Left forelimb (tissue), 1 donor: ENCODE measurements at places on chromosomes 3 and 15.
A peak's percentile ranks its signal among the peaks of the same experiment; 100 is the strongest.

- no peak for DNase-seq
Observed at GRCh38 chr15:100384108-100384410, 42.3 kb upstream of the ADAMTS17 start.

DNA sequence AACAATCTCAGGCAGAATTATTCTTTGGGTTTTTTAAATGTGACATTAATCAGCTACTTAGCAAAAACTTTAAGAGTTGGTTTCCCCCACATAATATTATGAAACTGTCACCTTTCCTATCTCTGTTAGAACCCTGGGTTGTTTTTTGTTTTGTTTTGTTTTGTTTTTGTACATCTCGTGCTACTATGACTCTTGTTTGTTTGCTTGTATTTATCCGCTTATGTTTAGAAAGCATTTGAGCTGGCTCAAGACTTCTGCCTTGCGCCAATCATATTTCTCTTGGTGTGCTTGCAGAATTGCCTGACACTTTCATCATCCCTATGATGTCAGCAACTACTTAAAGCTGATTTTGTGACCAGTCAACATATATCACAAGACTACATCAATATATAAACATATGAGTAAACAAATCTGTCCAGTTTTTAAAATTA lies 116.9 kb downstream of the DCLK3 start:
- DNase-seq, result no peak

DNA sequence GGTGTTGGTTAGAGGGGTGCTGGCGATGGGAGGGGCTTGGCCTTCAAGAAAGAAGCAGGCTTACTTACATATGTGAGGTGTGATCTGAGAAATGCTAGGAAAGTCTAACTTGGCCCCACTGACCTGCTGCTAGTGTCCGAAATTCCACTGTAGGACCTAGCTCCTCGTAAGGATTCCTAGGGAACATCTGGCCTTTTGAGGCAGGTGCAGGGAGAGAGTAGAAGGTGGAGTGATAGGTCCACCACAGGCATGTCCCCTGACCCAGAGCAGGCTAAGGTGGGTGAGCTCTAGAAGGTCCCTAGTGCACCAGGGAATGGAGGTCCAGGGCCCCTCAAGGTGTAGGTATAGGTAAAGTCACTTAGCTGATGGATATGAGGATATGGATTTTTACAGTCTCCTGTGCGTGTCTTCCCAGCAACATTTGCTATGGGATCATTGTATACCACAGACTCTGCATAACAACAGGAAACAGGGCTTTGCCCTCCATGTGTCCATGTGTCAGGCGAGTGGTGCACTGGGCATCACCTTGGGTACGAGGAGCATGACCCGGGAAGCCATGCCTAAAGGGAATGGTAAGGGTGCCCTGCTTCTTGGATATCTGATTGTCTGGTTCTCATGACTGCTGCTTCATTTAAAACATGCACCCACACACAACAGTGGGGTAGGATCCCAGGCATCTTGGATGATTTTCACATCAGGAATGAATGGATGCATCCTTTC lies 32.6 kb downstream of the POMGNT2 start:
- no peak for DNase-seq

- no peak for DNase-seq
Observed at GRCh38 chr3:40546816-40547215, 22.1 kb downstream of the ZNF621 start.

DNA sequence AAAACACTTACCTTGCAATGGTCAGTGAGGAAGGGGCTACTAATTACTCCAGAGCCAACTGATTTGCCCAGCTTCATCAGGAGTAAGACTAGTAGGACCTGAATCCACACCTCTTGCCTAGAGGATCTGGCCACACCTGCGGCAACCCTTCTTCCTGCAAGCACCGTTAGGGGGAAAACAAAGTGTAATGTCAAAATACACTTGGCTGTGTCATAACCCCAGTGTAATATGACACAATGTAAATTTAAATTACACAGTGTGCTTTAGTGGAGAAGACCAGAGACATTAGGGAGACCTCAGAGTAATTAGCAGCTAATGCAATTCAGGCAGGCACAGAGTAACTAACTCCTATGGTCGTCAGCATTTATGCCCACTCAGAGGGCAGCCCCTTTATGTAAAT lies 308.5 kb upstream of the ARRDC4 start:
- DNase-seq, result no peak

DNA sequence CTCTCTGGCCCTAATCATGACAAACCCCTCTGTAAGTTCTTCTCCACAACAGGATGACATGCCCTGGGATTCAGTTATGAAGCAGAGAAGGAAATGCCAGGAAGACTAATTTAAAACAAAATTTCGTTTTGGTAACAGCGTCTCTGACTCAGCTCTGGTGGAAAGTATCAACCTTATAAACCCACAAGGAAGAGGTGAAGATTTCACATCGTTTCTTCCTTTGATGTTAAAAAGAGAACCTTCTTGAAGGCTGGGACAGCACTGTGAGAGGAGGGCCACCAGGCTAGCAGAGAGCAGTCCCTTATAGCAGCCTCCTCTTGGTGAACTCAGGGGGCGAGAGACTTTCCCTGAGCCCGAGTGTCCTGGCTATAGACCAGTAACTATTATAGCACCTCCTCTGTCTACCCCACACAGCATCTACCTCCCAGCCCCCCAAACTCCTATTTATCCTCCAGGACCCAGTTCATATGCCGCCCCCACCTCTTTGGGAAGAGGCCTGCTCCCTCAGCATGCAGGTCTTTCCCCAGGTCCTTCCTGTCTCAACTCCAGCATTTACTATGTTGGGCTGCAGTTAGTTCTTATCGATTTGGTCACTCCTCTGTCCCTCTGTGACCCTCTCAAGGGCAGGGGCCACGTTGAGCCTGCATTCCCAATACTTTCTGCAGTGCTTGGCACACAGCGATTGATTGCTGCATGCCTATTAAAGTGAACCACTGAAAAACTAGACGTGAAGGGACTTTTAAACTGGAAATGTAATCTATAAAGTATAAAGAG lies 321.5 kb upstream of the ICE2 start:
- no peak for DNase-seq

DNA sequence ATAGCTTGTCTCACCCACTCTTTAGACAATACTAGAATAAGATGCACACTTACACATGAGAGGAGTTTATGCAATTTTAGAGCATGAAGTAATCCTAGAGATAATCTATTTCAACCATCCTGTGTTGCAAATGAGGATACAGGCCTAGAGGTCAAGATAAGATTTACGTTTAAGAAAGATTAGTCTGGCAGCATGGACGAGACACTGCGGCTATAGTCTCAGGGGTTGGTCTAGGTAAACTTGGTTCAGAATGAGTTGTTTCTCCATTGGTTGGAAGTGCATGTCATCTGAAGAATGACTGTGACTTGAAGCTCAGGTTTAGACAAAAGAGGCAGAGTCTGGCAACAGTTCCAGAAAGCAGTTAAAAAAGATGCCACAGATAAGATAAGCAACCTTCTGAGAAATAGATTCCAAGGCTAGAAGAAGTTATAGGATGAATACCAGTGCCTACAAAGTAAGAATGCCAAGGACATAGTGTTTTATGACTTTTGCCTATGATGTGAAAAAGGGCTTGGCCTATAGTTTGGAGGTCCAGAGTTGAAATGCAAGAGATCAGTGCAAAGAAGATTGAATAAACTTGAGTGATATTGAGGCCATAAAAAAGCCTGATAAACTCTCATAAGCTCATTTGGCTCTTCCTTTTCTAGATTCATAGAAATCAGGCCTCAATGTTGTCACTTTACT lies 631.0 kb downstream of the SQOR start:
- no peak for DNase-seq

- no peak for DNase-seq
Observed at GRCh38 chr3:71080517-71081083, 502.9 kb downstream of the FOXP1 start.

DNA sequence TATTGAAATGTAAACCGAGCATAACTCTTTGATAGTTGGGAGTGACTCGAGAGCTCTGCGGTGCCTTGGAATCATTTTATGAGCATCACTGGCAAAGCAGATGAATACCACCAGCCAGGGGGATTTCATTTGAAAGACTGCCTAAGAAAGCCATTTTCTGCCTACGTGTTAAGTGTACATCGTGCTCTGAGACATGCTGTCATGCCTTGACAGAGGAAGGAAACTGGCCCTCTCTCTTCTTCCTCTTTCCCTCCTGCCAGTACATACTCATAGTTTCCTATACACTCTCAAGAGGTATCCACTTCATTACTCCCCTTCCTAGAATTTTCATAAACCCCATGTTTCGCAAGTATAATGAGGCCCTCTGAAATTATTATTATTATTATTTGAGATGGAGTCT lies 8.8 kb downstream of the BCL2A1 start:
- no peak for DNase-seq

DNA sequence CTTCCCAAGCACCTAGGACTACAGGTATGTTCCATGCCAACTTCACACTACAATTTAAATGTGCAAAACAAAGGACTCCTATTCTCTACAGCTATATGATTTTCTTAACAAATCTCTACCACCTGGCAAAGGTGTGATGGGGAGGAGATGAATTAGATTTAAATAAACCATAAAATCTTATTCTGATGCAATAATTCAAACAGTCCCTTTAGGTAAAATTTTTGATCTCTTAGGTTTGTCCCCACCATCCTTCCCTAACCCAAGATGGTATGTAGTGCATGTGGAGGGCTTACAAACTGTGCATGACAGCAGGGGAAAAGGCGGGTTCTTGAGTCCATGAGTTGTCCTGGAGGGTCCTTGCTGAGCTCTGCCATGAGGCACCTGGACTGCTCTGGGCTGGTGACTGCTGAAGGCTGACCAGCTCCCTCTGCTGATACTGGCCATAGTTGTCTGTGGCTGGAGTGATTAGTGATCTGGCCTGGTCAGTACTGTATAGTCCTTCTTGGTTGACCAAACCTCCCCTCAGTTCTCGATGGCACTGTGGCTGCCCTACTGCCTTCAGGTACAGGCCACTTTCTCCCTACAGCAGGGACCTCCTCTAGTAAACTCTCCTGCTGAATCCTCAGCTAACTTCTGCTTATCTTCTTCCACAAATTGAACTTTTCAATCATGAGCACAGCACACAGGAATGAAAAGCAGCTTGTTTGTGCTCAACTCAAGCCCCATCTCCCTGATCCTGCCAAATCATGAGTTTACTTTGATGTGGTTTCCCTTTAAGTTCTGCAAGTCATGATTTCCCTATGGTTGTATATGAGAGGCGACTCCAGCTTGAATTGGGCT lies 30.1 kb downstream of the CFAP161 start:
- DNase-seq, result no peak

GRCh38 chr3:68919000-68919399 lies 13.3 kb downstream of the TAFA4 start:
- no peak for DNase-seq

DNA sequence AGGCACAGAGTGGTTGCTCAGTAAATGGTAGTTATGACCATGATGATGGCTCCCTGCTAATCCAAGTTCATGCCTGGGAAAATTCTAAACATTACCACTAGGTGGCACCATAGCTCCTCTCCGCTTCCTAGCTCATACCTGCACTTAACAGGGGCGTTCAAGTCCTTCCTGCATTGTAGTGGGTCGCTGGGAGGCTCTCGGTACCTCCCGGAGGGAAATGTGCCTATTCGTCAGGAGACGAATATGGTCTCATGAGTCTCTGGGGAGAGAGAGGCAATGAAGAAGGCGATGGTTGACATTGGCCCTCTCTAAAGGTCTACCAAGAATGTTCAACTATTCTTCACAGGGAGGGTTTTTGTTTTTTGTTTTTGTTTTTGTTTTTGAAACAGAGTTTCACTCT lies 10.9 kb downstream of the MESP1 start:
- no peak for DNase-seq

GRCh38 chr3:192220915-192221314 lies 506.4 kb downstream of the FGF12 start:
- DNase-seq, result no peak

GRCh38 chr3:38907426-38907825 lies 91.4 kb upstream of the SCN10A start:
- DNase-seq, result no peak

GRCh38 chr3:176609361-176609760 lies 587.9 kb downstream of the TBL1XR1 start:
- DNase-seq, result no peak

DNA sequence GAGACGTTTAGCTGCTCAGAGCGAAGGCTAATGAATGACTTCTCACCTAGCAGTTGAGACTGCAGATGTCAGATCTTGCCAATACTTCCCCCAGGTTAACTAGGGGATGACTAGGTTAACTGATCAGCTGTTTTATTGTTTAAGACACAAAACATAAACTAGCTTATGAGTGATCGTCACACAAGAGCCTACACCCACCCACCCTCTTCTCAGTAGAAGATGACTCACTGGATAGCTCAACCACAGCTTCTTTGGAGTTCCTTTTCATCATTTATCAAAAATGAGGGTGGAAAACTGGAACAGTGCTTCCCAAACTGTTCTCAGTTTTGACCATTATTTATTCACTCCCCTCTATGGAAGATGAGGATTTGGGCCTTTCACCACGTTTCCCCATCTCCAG lies 25.2 kb downstream of the GASK1A start:
- DNase-seq, result peak; percentile 11

DNA sequence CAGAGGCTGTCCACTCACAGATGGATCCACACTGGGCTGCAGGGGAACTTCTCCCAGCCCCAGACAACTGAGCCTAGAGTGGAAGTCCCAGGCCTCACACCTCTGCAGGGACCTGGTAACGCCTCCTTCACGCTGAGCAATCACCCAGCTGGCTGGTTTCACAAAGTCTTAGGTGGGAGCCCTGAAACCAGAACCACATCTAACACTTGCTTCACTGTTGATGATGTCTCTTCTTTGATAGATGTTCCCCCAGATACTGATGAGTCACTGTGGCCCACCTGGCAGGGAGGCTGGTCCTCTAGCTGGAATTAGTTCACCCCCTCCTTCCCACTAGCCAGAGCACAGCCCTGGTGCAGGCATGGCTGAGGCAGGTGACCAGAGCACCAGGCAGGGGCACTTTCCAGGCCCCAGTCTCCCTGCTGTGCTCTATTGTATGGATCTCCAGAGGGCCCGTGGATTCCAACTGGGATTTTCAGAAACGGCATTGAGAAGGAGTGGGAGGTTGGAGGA lies 33.5 kb downstream of the MYL3 start:
- DNase-seq, result no peak

DNA sequence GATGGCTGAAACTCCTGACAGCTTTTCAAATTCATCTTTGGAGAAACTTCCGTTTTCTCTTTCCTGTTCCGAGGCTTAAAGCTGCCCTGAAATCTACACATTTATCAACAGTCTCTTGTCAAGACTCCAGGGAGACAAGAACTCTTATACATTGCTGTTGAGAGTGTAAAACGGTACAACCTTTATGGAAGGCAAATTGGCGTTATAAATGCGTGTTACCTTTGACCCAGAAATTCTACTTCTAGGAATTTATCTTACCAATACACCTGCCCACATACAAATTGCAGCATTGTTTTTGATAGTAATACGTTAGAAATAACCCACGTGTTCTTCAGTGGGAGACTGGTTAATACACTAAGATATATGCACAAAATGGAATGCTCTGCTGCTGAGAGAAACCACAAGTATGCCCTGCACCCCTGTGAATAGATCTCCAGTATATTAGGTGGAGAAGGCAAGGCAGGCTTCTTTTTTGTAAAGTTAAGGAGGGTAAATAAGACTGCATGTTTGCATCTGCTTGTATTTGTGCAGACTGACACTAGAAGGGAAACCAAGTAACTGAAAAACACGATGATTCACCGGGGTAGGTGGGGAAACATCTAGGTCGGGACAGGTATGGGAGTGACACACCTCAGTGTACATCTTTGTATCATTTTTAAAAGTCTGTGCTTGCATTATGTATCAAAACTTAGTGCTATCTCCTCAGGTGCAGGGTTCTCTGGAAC lies 97.5 kb downstream of the IGF1R start:
- no peak for DNase-seq

- DNase-seq, result no peak
Observed at GRCh38 chr3:153462545-153462944, 300.5 kb downstream of the RAP2B start.
